NCI-H526 (cell line): ENCODE measurements at places on chromosomes 2 and 18.

- DNase-seq: no peak
These were observed 31.3 kb downstream of the CNGA3 start for GRCh38 chr2:98377544-98377943.

DNA sequence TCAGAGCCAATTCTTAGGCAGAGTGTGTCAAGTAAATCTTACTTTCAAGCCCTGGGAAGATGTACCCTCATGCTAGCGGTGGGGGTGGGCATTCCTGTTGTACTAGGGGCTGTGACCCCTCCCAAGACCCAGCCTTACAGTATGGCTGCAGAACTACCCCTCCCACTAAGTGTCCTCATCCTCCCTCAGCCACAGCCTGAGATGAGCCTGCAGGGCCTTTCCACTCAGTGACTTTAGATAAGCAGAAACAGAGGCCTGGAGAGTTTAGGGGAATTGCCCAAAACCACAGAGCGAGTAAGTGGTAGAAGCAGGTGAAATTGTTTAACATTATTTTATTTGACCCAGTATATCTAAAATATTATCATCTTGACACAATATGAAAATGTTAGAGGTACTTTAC is 36.6 kb downstream of the TTC32 start:
- no peak for DNase-seq

DNA sequence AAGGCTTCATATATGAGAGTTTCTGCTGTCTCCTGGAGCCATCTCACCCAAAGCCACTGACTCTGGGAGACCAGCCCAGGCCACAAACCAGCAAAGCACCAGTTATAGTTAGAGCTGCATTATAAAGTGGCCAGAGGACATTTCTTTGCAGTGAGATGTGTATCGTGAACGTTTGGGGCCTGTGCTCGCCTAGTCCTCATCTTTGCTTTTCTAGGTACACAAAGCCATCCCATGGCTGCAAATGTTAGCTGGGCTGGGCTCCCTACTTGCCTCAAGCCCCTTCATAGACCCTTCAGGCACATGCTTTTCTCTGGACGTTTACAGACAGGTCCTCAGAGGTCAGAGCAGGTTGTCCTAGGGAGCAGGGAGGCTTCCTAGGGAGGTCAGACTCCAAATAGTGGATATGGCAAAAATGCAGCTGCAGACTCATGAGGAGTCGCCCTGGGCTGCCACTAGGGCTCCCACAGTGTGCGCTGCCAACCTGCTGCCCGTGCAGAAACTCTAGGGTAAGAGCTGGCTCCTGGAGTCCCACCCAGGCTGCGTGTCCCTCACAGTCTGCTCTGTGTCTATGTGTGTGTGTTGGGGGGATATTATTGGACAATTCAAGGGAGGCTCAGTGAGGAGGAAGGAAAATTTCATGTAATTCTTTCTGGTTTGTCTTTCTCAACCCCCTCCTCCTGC is 141.0 kb downstream of the RPIA start:
- no peak for DNase-seq

- DNase-seq: no peak
These were observed 44.3 kb downstream of the HPCAL1 start for GRCh38 chr2:10346929-10347561.

DNA sequence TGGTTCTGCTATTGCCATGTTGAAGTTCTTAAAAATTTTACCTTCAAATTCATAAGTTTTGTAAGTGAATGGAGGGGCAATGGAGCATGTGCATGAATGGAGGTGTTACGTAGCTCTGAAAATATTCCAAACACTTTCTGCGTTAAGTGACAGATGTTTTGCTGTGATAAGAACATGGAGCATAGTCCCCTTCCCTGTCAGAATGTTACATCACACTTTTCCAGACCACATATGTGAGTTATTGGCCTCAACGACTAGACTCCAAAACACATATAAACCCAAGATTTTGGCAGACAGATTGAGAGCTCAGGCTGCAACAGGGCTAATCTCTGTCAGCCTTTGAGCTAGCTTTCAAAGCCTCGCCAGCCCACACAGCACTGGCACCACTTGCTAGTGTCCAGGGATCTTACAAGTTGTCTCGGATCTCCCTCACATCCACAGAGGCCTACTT is 27.2 kb upstream of the MFSD6 start:
- DNase-seq: no peak

DNA sequence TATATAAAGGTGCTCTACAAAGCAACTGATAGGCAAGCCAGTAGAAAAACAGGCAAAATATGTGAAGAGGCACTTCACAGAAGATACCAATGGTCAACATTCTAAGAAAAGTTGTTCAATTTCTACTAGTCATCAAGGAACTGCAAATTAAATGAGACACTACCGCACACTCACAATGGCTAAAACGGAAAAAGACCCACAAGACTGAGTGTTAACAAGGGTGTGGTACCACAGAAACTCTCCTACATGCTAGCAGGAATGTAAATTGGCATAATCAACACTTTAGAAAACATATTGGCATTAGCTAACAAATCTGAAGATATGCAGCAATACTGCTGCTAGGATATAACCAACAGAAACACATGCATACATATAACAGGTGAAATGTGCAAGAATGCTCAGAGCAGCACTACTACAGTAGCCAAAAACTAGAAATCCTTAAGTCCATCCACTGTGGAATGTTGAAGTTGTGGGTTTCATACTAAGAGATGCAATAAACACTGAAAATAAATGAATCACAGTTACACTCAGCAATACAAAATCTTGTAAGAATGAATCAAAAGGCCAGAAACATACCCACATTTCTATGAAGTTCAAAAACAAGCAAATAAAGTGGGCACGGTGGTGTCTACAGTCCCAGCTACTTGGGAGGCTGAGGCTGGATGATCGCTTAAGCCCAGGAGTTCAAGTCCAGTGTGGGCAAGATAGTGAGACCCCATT is 9.2 kb downstream of the RNU4ATAC start:
- no peak for DNase-seq

- no peak for DNase-seq
These were observed 620 bp downstream of the NGEF start for GRCh38 chr2:233012301-233012971.

DNA sequence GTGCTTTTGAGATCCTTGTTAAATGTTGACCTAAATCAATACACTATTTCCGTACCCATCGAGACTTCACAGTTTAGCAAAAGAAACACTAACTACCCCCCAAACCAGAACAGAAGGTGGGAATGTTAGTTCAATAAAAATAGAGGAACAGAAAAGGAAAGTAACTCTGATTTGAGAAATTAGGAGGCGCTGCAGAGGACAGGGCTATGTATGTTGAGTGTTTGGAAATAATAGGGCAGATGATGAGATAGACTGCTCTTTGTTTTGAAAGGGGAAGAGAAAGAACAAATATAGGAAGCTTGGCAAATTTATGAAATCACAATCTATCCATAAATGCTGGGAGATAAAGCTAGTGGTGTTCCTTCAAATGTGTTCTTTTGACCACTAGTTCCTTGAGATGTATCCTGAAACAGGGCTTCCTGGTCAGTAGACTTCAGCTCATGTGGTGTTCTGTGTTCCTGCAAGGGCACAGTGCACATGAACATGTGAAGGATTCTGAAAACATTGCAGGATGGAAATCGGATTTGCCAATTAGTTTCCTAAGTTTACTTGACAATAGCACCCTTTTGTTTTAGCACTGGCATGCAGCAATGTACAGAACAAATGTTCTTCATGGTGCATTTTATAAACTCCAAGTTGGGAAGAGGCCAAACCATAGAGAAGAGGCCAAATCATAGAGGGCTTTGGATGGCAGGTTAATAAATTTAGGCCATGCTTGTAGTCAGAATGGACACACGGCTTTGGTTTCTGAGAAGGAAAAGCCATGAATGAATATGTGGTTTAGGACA is 39.8 kb downstream of the RHBDD1 start:
- DNase-seq: no peak

GRCh38 chr2:70678576-70679143 is 89.3 kb downstream of the ADD2 start:
- DNase-seq: no peak

- no peak for DNase-seq
These were observed 50.3 kb downstream of the PTGR3 start for GRCh38 chr18:75158465-75159237.

DNA sequence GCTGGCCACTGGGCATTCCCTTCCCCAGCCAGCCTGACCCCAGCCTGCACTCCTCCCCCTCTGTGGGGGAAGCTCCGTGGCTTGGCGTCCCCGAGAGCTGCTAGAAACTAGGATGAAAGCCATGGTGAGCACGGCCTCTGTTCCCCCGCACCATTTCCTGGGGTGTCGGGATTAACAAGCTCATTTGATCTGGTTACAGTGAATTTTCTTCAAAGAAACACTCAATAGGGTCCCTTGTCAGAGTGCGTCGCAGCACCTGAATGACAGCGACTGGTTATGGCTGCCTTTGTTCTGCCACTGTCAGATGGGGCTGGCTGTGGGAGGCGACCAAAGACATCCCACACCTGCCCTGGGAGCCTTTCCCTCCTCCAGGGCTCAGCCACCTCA is 7.7 kb upstream of the ALPI start:
- no peak for DNase-seq

- no peak for DNase-seq
These were observed 162.9 kb downstream of the MTCL1 start for GRCh38 chr18:8868276-8868675.

GRCh38 chr2:237866101-237866621 is 6.7 kb downstream of the RAMP1 start:
- no peak for DNase-seq

- DNase-seq: no peak
These were observed 64.8 kb downstream of the CDCA7 start for GRCh38 chr2:173419506-173419905.

- DNase-seq: no peak
These were observed 10.4 kb downstream of the MEIS1 start for GRCh38 chr2:66445076-66445924.

DNA sequence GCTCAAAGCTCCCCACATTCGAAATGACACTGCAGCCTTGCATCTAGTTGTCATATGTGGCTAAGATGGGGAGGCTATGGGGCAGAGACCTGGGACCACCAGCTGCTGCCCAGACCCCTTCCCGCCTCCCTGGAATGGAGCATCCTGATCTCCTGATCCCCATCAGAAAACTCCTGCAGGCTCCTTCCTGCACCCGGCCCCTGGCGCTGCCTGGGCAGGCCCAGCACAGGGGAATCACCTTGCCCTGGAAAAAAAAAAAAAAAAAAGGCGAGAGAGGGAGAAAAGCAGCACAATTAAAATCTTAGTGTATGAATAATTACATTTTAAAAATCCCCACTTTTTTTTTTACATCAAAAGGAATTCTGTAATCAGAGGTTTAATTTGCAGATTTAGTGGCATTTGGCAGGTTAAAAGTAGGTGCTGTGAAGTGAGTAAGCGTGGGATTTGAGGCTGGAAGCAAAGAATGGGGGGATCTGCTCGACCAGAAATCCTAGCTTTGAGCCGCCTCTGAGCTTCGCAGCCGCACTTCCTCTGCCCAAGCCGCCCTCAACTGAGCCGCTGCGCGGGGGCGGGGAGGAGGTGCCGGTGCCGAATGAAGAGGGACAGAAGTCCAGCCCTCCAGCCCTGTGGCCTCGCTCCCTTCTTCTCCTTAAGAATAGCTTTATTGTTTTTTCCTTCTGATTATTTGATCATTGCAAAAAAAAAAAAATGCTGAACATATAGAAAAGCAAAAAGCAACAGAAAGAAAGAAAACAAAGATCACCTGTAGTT is 30.0 kb downstream of the THNSL2 start:
- DNase-seq: peak; percentile 48

DNA sequence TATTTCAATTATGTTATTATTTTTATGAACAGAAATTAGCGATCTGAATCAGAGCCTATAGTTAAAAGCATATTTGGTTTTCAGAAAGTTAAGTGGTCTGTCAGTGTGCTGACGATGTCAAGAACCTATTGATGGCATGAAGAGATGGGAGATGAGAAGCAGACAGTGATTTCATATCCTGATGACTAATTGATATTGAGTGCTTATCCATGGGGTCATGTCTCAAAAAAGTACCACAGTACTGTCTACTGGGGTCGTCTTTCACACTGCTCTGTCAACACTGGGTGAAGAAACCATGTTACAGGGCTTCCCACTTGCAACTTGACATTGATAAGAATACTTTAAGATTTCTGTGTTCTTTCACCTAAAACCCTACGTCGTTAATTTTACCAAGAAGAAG is 297.1 kb downstream of the AFF3 start:
- no peak for DNase-seq

DNA sequence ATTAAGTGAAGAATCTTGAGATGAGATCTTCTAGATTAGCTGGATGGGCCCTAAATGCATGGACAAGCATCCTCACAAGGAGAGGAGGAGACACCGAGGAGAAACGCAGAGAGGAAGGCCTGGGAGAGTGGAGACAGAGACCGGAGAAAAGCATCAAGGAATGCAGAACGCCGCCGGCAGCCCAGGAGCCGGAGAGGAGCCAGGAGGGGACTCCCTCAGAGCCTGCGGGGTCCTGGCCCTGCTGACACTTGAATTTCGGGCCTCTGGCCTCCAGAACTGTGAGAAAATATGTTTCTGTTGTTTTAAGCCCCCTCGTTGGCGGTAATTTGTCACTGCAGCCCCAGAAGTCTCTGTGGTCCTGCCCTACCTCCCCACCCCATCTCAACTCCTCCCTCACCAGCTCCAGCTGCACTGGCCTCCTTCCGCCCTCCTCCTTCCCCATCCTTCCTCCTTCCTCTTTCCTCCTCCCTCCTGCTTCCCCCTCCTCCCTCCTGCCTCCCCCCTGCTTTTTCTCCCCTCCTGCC is 116.7 kb downstream of the TWIST2 start:
- DNase-seq: no peak

- no peak for DNase-seq
These were observed 231.7 kb downstream of the ARL6IP6 start for GRCh38 chr2:152950126-152950525.

DNA sequence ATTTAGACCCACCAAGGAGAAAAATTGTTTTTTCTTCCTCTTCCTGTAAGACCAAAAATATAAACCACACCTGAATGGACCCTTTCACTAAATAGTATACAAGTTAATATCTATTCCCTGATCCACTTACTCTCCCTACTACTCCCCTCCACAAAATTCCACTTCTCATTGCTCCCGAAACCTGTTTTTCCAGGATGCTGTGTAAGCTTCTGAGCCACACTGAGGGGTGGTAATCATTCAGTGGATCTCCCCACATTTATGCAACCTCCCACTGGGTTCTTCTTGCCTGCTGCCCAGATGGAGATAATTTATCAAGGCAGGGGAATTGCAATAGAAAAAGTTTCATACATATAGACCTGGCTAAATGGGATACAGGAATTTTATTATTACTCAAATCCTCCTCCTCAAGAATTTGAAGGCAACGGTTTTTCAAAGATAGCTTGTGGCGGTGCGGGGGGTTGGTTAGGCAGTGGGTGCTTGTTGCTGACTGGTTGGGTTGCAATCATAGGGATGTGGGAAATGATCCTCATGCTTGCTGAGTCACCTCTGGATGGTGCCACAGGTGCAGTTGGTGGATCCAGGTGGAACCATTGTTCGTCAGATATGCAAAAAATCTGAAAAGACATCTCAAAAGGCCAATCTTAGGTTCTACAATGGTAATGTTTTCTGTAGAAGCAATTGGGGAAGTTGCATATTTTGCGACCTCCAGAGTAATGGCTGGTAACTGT is 970.3 kb downstream of the CNTNAP5 start:
- no peak for DNase-seq

GRCh38 chr18:22541232-22541631 is 123.5 kb upstream of the CTAGE1 start:
- no peak for DNase-seq

GRCh38 chr18:64334748-64335147 is 185.9 kb upstream of the LINC00305 start:
- DNase-seq: no peak
